ENCODE measurements at places on chromosomes 11 and 22.

DNA sequence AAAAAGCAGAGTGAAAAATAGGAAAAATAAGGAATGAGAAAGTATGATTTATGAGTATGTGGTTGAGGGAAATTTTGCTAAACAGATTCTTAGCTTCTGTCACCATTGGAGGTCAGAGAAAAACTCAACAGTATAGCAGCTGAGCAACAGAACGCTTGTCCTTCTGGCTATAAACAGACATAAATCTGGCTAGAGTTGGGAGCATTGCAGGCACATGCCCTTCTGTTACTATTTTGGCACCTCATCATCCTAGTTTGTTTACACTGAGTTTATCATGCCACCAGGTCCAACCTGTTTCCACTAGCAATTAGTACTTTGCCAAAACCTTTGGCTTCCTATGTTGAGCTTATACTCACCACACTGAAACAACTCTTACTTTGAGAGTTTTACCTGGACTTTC lies 6.9 kb downstream of the UBE4A start:
- DNase-seq = no peak

DNA sequence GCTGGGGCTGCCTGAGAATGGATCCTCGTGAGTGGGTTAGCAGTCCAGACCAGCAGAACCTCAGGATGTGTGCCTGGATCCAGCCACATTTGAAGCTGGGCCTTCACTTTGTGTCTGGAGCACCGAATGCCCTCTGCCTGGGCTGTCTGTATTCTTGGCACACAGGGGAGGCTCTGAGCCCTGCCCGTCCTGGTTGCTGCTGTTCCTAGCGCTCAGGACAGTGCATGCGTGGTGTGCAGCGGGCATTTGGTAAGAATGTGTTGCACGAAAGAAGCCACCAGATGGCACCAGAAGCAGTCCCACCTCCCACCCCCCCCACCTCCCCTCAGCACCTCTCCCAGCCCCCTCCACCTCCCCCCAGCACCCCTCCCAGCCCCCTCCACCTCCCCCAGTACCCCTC lies 4.1 kb upstream of the MAPK11 start:
- no peak for DNase-seq

DNA sequence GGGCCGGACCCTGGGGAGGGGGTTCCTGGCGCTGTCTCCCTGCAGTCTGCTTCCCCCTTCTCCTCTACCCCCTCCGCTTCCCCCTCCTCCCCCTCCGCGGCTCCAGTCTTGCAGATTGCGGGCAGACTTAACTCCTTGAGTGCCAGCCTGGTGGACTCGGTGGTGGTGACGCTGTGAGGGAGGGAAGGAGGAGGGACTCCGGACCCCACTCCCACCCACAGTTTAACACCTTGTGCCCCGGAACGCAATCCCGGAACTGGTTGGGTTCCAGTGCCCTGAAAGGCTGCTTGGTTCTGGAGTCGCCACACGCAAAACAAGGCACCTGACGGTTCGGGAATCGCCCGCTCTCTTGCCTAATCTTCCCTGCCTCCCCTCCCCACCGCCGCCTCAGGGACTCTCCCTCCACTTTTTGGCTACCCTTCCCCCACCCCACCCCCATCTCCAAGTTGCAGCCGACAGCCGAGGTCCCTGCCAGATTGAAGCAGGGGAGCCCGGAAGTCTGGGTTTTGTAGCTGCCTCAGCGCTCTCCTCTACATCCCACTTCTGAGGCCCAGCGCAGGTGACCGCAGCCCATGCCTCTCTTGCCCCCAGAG lies 3.9 kb upstream of the BCL9L start:
- peak; percentile 96 for DNase-seq

GRCh38 chr11:17927041-17927440 lies 85.8 kb downstream of the SERGEF start:
- no peak for DNase-seq

- DNase-seq = no peak
These were observed 14.8 kb upstream of the MAML2 start for GRCh38 chr11:96357794-96358193.

- DNase-seq = no peak
These were observed 463.0 kb downstream of the NTM start for GRCh38 chr11:131833366-131833765.

- no peak for DNase-seq
These were observed 557 bp downstream of the GTPBP1 start for GRCh38 chr22:38706101-38706900.

- DNase-seq = no peak
These were observed 5.3 kb upstream of the JAML start for GRCh38 chr11:118230088-118230487.

- DNase-seq = no peak
These were observed 216.6 kb downstream of the CEP164 start for GRCh38 chr11:117544130-117544800.

All from vagina (tissue), 2 donors.